ENCODE measurements at places on chromosomes 4 and X. TPM values are rescaled to one million over a fixed set of nuclear protein-coding genes. Genes with fewer than 3 reads are reported as not detected.

GRCh38 chrX:9730752-9731151 lies 34.9 kb downstream of the GPR143 start:
- DNase-seq, result no peak

The WDR13 gene
- total RNA-seq, result 81.8 TPM

GRCh38 chr4:15717086-15717485 lies 14.2 kb downstream of the BST1 start:
- DNase-seq, result peak; percentile 60

The MSX1 gene
- 6.0 TPM for total RNA-seq

DNA sequence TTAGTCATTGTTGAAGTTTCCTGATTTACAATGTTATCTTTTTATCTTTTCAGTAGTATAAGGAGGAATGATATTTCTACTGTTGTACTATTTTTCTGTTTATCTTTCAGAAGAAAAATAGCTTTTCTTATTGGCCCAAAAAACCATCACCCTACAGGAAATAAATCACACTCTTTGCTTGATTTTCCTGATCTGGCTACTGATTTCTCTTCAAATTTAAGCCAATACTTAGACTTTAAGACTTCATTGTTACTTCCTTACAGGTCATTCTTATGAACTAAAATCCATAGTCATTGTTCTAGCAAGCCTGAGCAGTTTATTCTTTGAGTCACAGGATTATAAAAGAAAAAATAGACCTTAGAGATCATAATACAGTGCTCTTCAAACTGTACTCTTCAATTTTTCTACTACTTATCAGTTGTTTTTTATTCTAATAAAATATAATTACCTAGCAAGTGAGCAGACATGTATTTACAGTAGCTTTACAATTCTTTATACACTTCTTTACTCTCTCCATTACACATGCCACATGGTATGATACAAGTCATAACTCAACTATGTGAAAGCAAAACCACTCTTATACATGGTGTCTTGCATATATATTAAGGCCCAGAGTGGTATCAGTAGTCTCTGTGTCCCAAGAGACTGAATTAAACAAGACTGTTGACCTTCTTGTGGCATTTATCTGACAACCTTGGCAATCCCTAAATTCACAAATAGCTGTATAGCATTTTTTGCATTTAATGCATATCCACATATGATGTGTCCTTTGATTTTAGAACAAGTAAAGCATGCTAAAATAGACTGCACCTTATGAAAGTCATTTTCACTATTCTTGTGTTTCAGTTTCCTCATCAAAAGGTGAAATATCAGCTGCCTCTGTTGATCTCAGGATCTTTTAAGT lies 47.9 kb downstream of the TET2 start:
- DNase-seq, result no peak

The FGB gene
- total RNA-seq, result not detected

The AADAT gene
- total RNA-seq, result 5.6 TPM

DNA sequence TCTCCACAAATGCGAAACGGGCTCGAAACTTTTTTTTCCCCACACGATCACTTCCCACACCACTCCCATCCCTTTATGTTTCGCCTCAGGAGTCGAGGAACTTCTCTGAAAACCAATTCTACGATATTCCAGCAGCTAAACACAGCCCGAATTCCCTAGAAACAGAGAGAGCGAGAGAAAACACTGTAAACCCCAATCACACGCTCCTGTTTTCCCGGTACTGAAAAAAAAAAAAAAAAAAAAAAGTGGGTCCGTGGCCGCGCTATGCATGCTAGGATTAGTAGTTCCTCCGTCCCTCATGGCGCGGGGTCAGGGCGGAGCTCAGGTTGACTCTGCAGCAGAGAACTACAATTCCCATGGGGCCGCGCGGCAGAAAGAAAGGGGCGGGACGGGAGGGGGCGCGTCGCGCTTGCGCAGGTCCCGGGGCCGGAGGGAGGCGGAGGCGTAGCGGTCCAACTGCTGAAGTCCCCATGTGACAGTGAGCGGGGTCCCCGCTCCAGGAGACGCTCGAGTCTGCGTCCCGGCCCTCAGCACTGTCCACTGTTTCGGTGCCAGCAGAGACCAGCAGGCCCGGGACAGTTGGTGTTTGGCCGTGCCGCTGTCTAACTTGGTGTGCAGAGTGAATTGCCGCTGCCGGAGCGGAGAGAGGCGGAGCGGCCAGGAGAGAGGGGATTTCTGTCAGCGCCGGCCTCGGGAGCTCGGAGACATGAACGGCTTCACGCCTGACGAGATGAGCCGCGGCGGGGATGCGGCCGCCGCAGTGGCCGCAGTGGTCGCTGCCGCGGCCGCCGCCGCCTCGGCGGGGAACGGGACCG lies at the start of gene SAP30:
SAP30 (plus strand) TSS at position 478 of the 815 bp plus-strand sequence; CDS start at position 707, 229 bp downstream.
- DNase-seq, result peak; percentile 94

GRCh38 chr4:136124251-136124745 lies 1408.0 kb downstream of the PCDH18 start:
- no peak for DNase-seq

The ZFP92 gene
- 2.0 TPM for total RNA-seq

The CXCL9 gene
- not detected for total RNA-seq

DNA sequence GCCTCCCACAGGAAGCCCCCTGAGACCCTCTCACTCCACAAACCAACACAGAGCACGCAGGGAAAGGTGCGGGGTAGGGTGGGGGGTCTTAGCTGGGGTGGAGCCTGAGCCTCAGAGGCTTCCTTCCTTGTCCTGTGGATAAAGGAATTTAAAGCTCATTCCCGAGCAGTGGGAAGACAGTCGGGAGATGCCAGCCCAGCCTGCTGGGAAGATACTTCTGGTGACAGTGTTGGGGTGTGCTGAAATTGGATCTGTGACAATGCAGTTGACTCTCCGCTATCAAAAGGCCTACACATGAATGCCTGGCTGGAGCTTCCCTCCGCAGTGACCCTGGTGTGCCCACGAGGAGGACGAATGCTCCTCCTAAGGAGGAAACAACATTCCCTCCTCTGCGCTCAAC lies 45.5 kb downstream of the JAKMIP1 start:
- DNase-seq, result no peak
